Muscle of leg (tissue), 16 donors: ENCODE measurements at places on chromosomes 7 and 10. TPM values are rescaled to one million over a fixed set of nuclear protein-coding genes. Genes with fewer than 3 reads are reported as not detected.

Gene FRA10AC1
- 38.7 TPM for polyA plus RNA-seq

Gene FAM237B
- polyA plus RNA-seq, result 0.03 TPM

Gene ATRNL1
- 0.42 TPM for polyA plus RNA-seq

- DNase-seq, result no peak
These were observed 20.8 kb upstream of the RAB18 start for GRCh38 chr10:27482984-27483956.

- DNase-seq, result no peak
These were observed 16.4 kb upstream of the FERD3L start for GRCh38 chr7:19161671-19162070.

- no peak for DNase-seq
These were observed 118.6 kb downstream of the ZMIZ1 start for GRCh38 chr10:79187121-79187940.

GRCh38 chr7:158164101-158165095, 423.2 kb downstream of the PTPRN2 start:
- DNase-seq, result no peak

GRCh38 chr7:128989961-128990360, 52.2 kb downstream of the IRF5 start:
- no peak for DNase-seq

DNA sequence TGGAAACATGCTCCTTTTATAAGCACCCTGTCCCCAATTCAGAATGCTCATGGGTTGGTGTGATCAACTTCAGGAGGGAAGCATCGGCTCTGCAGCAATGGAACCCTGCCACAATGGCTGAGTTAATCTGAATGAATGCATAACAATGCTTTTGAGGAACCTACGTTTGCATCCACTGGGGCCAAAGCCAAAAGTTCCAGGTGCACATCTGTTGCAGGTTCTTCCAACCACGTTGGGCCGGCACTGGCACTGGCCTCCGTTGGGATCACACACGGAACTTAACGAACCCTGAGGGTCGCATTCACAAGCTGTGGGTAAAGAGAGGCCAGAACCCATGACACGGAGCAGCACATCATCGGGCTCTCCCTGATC, 43.4 kb downstream of the LAMB1 start:
- no peak for DNase-seq

DNA sequence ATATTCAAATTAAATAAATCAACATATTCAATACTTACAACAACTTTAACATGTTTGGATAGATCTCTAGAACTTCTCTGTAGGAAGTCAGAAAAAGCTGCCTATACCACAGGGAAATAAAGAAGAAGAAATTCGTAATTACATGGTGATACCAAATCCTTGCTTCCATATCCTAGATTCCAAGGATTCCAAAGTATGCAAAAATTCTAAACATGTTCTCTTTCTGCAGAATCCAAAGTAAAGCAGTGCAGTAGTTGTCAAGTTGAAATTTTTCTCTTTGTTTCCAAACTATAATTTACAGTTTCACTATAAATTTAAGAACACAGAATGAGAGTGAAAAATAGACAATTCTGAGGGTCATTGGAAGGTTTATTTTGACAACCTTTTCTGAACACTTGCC, 233.7 kb upstream of the PTN start:
- DNase-seq, result no peak
